ENCODE measurements at places on chromosomes 4 and X.

DNA sequence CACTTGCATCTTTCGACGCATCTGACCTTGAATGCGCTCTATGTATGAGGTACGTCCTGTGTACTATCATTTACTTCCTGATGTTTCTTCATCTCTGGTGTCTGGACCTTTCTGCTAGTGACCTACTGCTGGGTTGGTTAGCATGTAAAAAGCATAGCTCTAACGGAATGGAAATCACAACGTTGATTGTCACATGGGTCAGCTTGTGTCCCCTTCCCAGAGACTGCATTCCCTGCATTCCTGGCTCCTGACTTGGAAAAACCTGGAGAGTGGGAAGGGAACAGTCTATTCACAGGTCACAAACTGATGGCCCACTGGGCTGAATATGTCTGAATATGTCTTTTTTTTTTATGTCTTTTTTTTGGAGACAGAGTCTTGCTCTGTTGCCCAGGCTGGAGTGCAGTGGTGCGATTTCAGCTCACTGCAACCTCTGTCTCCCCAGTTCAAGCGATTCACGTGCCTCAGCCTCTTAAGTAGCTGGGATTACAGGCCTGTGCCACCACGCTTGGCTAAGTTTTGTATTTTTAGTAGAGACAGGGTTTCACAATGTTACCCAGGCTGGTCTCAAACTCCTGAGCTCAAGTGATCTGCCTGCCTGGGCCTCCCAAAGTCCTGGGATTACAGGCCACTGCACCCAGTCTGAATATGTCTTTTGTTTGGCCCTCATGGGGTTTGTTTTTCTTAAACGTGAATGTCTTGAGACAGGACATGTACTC lies 16.3 kb downstream of the LONRF3 start:
- no peak for DNase-seq

- no peak for DNase-seq
These were observed 548.5 kb upstream of the IGFBP7 start for GRCh38 chr4:57658673-57659072.

DNA sequence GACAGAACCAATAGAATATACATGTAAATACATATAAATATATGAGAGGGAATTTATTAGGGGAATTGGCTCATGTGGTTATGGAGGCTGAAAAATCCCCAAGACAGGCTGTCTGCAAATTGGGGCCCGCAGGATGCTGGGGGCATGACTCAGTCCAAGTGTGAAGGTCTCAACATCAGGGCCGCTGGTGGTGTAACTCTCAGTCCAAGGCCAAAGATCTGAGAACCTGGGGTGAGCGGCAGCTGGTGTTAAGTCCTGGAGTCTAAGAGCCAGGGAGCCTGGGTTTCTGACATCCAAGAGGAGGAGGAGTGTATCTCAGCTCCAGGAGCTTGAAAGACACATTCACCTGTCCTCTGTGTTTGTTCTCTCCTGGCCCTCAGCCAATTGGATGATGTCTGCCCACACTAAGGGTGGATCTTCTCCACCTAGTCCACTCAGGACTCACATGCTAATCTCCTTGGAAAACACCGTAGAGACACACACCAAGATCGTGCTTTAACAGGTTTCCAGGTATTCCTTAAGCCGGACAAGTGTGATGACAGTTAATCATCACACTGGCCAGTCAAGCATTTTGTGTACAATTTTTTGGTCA lies 28.9 kb downstream of the TIGD2 start:
- no peak for DNase-seq

- no peak for DNase-seq
These were observed 245.0 kb upstream of the GEMIN8 start for GRCh38 chrX:14274691-14275090.

DNA sequence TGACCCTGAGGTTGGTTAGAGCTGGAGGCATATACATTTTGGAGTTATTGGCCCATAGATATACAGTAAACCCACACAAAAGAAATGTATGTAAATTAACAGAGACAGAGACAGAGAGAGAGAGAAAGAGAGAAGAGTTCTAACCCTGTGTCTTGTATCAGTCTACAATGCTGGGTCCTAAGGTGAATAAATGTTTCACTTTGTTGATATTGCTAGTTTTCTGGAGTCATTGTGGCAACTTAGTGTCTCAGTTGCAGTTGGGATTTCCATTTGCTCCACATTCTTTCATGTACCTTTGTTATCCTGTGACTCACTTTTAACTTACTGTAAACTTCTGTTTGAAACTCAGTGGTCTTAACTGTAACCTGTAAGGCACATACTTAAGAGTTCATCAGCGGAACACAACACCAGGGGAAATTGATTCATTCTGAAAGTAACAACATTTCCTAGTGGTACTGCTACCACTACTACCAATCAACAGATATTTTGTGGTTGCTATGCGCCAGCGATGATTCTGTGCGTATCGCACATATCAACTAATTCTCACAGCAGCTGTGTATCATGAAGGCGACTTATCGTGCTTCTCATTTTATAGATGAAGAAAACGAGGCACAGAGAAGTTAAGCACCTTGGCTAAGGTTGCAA lies 38.5 kb upstream of the ETDA start:
- no peak for DNase-seq

DNA sequence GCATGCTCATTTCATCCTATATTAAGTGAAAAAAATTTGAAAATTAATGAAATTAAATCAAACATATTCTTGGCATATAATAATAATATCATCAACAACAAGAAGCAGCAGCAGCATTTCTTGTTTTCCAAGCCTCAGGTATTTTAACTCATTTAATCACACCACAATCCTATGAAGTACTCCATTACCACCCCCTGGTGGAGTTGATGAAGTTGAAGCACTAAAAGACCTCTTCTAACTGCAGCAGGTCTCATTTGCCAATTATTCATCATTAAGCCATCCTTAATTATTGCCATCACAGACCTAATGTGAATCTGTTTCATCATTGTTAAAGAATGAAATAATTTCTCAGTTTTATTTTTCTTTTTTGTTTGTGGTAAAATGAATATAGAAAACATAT lies 801.4 kb upstream of the GRID2 start:
- no peak for DNase-seq

DNA sequence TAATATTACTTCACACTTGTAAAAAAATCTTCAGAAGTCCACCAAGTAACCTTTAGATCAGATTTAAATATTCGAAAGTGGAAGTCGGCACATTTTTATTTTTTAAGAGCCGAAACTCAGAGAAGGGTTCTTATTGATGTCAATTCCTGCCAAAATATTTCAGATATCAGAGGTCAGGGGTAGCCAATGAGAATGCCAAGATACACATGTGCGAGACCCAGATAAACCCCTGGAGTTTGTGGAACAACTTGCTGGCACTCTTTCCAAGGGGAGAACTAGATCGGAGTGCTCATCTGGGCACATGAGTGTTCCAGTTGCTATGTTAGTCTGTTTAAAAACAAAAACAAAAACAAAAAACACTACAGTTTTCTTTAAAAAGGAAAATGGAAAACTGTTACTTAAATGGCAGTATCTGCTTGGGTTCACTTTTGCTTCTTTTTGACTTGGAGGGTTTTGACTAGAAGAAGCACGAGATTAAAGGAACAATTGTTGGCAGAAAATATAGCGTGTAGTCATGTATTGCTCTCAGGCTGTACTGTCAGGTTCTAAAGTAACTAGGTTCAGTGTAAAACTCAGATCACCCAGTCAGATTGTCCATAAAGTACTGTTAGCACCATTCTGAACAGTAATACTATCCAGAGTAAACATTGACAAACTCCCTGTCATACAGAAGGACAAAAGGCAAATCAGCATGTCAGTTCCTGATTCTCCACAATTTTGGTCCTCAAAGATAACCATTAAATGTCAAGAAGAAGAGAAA lies 188.0 kb upstream of the PACRGL start:
- no peak for DNase-seq

- DNase-seq: no peak
These were observed 99.5 kb upstream of the CTSO start for GRCh38 chr4:156053174-156053573.

DNA sequence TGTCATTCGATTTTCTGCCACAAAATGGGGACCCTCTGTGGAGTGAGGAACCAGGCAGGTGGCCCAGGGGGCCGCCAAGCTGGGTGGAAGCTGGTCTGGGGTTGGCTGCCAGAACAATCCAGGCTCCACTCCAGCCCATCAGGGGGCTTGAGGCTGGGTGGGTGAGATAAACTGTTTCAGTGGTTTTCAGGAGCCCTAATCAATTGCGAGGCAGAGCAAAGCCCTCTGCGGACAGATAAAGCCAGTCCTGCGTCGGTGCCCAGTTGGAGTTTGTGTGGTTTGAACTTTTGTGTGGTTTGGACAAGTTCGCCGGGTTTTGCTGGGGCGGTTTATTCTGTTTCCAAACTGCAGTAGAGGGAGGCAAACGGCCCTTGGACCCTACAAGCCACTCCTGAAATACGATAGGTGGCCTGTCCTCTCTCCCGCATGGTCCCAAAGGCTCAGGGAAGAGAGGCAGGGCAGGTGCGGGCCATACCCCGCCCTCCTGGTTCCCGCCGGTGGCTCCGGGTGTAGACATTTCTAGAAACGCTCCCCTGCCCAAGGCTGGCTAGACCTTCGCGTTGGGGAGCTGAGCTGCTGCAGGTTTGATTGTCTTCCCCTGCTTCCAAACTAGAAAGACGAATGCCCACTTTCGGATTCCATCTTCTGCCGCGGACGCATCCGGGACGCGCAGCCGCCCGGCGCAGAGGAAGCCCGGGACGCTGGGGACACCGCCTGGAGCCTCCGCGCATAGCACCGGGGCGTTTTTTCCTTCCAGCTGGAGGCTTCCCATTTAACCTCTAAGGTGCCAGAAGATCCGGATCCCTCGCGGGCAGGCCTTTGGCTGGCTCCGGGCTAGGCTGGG lies 169.0 kb upstream of the BCOR start:
- DNase-seq: peak; percentile 66

GRCh38 chrX:99095965-99096635 lies 1314.0 kb downstream of the PCDH19 start:
- DNase-seq: no peak

- DNase-seq: peak; percentile 5
These were observed 2595.3 kb downstream of the ARAP2 start for GRCh38 chr4:33649015-33649414.

DNA sequence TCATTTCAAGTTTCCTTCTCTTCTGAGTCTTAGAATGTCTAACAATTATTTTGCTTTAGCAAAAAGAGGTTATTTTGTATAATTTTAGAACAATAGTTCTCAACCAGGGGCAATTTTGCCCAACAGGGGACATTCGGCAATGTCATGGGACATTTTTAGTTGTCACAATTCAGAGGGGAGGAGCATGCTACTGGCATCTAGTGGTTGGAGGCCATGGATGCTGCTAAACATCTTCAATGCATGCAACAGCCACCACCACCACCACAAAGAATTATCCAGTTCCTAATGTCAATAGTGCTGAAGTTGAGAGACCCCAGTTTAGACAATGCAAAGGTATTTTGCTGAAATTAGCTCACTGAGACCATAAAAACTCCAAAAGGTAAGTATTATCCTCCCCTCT lies 122.5 kb downstream of the ARHGAP6 start:
- DNase-seq: no peak

GRCh38 chr4:101345271-101345595 lies 2.1 kb downstream of the PPP3CA start:
- DNase-seq: no peak

DNA sequence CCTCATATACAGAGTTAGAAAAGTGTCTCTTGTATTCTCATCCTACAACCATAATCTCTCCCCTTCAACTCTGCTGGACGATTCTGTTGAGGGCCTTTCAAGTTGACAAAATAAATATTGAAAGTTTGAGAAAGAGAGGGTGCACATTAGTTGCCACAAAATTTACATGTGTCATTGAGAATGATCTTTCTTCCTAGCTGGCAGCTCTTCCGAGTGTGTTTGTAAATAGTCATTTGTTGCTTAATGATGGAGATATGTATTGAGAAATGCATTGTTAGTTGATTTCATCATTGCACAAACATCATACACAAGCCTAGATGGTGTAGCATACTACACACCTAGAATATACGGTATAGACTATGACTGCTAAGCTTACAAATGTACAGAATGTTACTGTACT lies 632.8 kb upstream of the AMOT start:
- no peak for DNase-seq

- no peak for DNase-seq
These were observed 750.2 kb upstream of the HS3ST1 start for GRCh38 chr4:12178614-12179610.

DNA sequence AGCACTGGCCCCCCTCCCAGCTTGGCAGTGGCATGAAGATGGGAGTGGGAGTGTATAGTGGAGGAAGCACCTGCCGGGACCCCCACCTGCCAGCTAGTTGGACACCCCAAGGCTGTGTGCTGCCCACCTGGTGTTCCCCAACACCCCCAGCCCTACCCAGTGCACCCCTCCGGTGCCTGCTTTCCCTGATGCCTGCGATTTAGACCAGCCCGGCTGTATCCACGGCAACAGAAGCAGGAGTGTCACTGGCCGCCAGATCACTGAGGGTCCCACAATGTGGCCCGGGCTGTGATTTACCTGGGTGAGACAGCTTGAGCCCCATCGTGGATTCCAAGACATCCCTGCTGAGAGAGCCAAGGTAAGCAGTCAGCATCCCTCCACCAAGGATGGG lies 533 bp downstream of the GPR173 start:
- DNase-seq: no peak

GRCh38 chr4:7486101-7486500 lies 51.4 kb upstream of the PSAPL1 start:
- DNase-seq: no peak

- no peak for DNase-seq
These were observed 83.5 kb downstream of the CDS1 start for GRCh38 chr4:84666439-84666838.

GRCh38 chr4:29309050-29309449 lies 1411.1 kb upstream of the PCDH7 start:
- DNase-seq: no peak

GRCh38 chr4:16598597-16599206 lies 299.7 kb downstream of the LDB2 start:
- DNase-seq: no peak

DNA sequence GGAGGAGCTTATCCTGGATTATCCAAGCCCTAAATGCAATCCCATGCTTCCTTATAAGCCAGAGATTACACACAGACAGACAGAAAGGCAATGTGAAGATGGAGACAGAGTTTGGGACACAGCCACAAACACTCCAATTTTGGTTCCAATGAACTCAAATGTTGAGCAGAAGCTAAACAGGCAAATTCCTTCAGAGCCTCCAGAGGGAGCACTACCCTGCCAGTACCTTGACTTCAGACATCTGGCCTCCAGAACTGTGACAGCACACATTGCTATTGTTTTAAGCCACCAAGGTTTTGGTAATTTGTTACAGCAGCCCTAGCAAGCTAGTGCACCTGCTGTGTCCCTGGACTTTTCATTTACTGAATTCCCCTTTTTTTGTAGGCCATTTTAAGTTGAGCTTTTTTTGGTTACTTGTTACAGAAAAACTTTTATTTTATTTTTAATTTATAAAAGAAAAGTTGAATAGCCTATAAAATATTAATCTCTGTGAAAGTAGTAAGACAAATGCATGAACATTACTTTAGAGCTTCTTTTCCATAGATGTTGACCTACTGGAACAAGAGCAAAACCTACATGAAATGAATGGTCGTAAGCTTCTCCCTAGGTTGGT lies 33.4 kb upstream of the SRD5A3 start:
- DNase-seq: no peak

GRCh38 chrX:16979226-16979625 lies 32.8 kb downstream of the REPS2 start:
- DNase-seq: no peak

Data from HTR-8/SVneo (cell line).